Islet precursor cell (in vitro differentiated cells): ENCODE measurements at places on chromosomes 6 and 20.

DNA sequence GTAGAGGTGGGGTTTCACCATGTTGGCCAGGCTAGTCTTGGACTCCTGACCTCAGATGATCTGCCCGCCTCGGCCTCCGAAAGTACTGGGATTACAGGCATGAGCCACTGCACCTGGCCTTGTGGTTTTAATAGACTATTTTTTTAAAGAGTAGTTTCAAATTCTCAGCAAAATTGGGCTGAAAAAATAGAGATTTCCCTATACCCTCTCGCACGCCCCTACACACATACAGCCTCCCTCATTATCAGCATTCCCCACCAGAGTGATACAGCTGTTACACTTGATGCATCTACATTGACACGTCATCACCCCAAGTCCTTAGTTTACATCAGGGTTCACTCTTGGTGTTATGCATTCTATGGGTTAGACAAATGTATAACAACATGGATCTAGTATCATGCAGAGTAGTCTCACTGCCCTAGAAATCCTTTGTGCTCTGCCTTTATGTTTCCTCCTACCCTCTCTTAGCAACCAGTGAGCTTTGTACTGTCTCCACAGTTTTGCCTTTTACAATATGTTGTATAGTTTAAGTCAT is 103.6 kb downstream of the CDYL start:
- DNase-seq: no peak

DNA sequence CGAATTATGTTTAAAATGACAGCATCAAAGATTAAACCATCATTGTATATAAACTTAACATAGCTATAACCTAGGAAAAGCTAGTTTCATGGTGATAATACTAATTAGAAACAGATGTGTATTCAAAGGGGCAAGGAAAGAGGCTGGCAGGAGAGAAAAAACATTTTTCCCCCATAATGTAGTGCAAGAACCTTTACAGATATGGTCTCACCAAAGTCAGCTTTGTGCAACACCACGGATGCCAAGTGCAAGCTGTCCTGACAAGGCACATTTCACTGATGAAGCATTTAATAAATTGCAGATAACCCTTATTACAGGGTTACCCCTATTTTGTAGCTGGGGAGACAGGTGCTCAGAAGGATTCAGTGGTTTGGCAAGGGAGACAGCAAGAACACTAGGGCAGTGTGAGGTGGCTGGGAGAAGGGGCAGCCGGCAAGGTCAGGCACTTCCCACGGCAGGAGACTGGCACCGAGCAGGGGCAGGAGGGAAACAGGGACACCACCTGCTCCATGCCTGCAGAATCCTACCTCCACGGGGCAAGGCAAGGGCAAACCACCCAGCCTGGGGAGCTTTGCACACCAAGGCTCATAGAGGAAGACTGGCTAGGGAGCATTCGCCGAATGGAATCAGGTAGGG is 6.5 kb downstream of the RPS6KA2 start:
- DNase-seq: no peak

DNA sequence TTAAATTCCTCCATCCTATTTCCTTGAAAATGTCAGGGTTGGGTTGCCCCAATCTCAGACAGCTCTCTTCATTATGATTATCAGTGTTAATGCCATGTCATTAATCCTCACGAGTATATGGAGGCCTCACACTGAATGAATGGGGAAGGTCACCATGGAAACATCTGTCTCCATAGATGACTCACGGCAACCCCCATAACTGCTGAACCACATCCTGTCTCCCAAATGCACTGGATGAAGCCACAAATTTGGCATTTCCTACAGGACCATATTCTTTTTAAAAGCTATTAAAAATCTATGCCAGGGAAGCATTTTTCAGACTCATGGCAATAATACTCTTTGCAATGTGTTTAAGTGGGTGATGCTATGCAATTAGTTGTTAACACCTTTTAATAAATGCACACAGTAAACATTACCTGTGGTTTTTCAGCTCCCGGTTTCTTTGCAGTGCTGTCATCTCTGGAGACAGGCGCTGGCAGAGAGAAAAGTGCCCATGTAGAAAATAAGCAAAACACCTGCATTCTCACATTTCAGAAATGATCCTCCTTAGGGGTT is 80.1 kb upstream of the PTPRK start:
- peak; percentile 60 for DNase-seq

DNA sequence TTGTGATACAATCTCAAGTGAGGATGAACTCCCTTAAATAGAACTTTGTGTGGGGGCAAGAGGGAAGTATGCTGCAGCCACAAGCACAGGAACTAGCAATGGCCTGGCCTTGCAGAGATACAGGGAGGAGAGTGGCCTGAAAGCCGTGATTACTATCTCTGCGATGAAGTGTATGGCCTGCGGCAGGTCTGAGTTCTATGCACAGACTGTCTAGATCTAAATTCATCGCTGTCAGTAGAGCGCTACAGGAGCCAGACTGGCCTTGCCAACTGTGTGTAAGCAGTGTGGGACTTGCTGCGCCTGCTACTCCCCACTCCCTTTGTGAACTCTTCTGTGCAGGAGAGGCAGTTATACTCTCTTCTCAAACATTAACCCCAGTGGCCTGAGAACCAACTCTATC is 997.0 kb downstream of the GRIK2 start:
- peak; percentile 57 for DNase-seq

GRCh38 chr20:64229507-64230061 is 26.0 kb upstream of the PCMTD2 start:
- no peak for DNase-seq

DNA sequence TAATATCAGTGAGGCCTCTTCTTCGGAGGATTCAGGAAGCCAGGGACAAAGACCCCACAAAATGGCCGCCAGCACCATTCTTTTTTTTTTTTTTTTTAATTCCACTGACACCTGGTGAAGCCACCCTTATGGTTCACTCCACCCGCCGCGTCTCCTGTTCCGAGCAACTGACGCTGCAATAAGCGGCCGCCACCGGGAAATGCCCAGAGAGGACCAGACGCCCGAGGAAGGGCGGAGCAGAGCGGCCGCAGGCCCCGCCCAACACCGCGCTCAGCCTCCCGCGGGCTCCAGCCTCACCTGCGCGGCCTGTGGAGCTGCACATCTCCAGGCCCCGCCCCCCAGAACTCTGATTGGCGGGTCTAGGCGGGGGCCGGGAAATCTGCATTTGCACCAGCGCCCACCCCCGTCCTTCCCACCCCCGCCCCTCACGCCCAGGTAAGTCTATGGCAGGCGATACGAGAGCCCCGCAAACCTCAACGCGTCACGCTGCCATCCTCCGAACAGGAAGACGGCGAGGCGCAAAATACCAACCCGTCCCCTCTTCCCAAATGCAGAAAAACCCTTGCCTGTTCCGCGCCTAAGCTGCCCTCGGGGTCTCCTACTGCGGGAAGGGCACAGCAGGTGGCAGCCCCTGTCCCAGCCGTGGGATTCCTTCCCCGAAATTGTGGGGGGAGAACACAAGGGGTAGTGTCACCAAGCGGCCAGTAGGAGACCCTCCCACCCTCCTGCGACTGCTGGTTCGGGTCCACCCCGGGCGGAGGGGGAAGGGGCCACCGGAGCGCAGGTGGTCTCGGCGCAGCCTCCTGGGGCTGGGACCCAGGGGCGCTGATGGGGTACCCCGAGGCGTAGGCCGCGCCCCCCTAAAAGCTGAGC is 960 bp downstream of the ATP9A start:
- peak; percentile 94 for DNase-seq

DNA sequence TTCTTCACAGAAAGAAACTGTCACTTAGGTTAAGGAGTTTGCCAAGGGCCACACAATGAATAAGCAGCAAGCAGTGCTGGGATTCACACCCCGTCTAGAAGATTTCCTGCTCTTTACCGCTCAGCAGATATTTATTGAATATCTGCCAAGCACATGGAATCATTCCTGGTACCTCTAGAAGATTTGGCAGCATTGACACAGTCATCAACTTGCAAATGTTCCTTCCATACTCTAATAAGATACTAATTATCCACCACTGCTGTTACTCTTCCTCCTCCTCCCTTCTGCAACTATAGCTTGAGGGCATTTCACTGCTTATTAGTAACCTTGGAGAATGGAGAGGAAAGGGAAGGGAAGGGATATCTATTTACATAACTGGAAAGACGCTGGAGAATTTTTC is 13.0 kb downstream of the MOXD1 start:
- DNase-seq: no peak

DNA sequence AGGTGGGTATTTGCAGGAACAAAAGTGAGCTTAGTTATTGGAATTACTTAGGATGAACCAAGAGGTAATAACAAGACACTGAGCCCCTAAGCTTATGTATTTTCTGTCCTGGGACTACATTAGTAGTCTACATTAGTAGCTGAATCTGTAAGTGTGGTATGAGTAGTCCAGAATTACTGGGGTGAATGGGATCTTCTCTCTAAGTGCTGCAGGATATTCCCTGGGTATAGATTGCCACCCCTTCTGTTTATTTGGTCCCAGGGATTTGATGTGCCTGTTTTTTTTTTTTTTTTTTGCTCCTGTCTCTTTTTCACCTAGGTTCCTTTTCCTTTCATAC is 5.9 kb downstream of the CD2AP start:
- no peak for DNase-seq

- DNase-seq: no peak
These were observed 4.1 kb downstream of the SPTLC3 start for GRCh38 chr20:13012886-13013285.

- DNase-seq: no peak
These were observed 54.5 kb downstream of the ADGRG6 start for GRCh38 chr6:142356201-142356883.

GRCh38 chr6:134115715-134116074 is 63.3 kb upstream of the SLC2A12 start:
- no peak for DNase-seq

- DNase-seq: no peak
These were observed 6.9 kb downstream of the ABCC10 start for GRCh38 chr6:43434001-43434840.

- DNase-seq: no peak
These were observed 63.8 kb upstream of the MYL9 start for GRCh38 chr20:36477475-36477874.

DNA sequence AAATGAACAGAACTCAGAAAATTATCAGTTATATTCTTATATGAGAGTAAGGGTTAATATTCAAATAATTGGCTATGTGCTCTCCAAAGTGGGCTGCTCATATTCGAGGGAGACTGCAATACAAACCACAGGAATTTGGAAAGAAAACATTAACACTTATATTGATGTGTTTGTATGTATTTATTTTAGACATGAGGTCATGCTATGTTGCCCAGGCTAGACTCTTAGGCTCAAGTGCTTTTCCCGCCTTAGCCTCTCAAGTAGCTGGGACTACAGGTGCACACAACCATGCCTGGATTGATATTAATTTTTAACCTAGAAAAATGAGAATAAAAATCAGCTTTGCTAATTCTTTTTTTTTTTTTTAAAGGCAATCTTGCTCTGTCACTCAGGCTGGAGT is 35.0 kb downstream of the BTBD9 start:
- no peak for DNase-seq

- no peak for DNase-seq
These were observed 924.1 kb downstream of the EYS start for GRCh38 chr6:64782877-64783276.

DNA sequence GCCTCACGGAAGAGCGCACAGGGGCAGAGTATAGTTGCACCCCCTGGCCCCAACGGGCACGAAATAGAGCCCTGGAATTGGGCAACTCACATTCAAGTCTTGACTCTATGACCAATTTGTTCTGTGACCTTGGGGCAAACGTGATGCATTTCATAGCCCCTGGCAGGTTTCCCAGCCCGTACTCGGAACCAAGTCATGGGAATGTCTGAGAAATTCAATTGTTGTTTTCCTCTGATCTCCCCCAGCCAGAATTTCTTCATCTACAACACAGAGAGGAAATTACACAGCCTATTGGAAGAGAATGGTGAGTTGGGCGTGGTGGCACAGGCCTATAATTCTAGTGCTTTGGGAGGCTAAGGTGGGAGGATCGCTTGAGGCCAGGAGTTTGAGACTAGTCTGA is 322.3 kb upstream of the SULF2 start:
- DNase-seq: no peak

- DNase-seq: no peak
These were observed 106.3 kb upstream of the ZNF217 start for GRCh38 chr20:53699906-53700305.

GRCh38 chr6:115456848-115457247 is 603.8 kb downstream of the FRK start:
- DNase-seq: no peak

GRCh38 chr6:44036699-44037101 is 90.6 kb downstream of the MRPL14 start:
- DNase-seq: peak; percentile 22

DNA sequence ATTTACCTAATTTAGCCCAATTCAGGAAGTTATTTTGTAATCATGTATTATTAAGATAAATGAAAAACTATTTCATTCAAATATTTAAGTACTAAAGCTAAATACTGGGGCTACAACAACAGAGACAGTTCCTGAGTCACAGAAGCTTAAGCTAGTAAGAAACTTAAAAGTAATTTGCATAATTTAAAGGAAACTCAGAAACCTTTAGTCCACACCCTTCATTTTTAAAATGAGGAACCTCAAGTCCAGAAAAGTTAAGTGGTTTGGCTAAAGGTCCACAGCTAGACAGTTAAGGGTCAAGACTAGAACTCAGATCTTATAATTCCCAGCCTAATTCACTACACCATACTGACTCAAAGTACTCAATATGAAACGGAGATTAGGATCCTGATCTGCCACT is 7.2 kb downstream of the LMBRD1 start:
- DNase-seq: no peak

DNA sequence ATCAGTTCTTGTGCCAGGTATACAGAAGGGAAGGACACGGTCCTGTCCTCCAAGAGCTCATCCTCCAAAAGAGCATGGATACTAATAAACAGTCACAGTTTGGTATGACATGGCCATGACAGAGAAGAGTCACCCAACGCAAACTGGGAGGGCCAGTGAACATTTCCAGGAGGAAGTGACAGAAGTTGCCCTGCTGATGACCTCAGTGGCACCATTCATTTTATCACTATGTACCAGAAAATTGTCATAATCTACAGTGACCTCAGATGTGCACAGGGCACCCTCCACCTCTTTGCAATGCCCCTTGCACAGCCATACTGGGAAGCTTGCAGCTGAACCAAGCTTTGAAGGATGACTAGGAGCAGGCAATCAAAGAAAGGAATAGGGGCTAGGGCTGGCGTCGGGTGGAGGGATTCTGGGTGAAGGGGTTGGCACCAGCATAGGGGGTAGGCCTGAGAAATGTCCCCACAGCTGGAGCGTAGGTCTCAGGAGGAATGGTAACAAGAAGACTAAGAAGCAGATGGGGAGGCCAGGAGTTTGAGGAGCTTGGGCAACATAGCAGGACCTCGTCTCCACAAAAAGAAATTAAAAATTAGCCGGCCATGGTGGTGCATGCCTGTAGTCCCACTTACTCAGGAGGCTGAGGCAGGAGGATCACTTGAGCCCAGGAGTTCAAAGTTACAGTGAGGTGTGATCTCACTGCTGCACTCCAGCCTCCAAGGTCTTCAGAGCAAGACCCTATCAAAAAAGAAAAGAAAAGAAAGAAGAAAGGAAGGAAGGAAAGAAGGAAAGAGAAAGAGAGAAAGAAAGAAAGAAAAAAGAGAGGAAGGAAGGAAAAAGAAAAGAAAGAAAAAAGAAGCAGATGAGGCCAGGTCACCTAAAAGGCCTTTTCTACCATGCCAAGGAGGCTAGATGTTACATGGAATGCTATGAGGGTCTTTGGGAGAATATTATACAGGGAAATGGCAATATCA is 65.3 kb upstream of the SNX9 start:
- no peak for DNase-seq
